ENCODE measurements at places on chromosomes 12 and 14.
A peak's percentile ranks its signal among the peaks of the same experiment; 100 is the strongest.

- DNase-seq = no peak
Observed at GRCh38 chr12:55849616-55850343, 7.0 kb upstream of the MMP19 start.

DNA sequence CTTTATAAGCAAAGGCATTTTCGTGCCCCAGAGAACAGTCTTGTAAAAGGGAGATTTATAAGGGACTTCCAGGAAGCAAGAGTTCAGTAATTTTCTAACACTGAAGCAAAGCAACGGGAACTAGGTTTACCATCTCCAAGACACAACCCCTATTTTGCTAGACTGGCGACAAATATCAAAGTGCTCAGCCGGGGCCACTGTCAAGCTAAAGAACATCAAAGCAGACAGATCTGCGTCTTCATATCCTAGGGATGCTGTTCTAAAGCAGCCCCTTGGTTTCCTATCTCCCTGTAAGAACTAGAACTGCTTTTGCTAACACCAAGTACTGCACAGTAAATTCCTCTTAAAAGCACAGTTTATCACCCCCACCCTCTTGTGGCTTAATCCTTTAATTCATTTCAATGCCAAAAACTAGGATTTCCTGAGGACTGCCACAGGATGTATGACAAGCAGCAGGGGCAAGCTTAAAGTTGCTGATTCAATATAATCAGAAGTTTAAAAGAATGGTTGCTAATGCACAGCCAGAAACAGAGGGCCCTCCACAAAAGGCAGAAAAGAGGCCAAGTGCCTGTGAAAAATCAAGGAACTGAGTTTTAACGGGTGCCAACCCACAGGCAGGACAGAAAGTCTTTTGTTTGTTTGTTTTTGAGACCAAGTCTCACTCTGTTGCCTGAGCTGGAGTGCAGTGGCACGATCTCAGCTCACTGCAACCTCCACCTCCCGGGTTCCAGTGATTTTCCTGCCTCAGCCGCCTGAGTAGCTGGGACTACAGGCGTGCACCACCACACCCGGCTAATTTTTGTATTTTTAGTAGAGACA, 44.0 kb upstream of the ISM2 start:
- no peak for DNase-seq

DNA sequence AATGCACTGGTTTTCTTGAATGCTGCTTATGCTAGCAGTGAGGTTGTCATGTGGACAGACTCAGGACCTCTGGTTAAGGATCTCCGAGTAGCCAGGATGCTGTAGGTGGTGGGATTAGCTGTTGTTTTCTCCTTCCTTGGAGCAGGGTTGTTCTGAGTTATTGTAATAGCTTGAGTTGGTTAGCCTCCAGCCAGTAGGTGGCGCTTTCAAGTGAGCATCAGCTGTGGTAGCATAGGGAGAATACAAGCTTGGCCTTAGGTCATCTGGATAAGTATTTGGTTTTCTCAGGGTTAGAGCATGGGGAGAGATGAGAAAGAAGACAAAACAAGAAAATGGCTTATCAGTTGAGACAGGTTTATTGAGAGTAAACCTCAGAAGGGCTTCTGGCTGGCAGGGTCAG, 299.7 kb upstream of the FBXO33 start:
- DNase-seq = no peak

DNA sequence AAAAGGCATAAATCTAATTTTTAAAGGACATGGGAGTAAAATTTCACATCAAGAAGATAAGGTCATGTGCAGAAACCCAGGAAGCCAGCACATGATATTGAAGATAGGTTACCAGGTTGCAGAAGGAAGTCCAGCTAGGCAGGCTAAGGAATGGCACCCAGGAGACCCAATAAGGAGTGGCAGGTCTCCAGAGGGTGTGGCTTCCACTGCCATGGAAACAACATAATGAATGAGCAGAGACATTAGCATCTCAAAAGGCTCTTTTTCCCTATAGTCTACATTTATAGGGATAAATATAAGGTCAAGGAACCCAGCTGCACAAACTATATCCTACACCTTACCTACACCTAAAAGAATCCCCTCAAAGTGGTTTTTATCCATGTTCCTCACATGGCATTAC, 275.9 kb downstream of the RPS29 start:
- DNase-seq = no peak

GRCh38 chr12:55703901-55704761, 3.6 kb downstream of the ITGA7 start:
- DNase-seq = no peak

- peak; percentile 44 for DNase-seq
Observed at GRCh38 chr14:103716091-103716801, 636 bp downstream of the ZFYVE21 start.

- DNase-seq = no peak
Observed at GRCh38 chr14:61586544-61587055, 108.7 kb upstream of the HIF1A start.

GRCh38 chr14:94636744-94637412, 24.7 kb downstream of the SERPINA3 start:
- no peak for DNase-seq

GRCh38 chr12:3531496-3531895, 40.5 kb downstream of the PRMT8 start:
- no peak for DNase-seq

- DNase-seq = no peak
Observed at GRCh38 chr12:122849352-122850047, 14.2 kb downstream of the HIP1R start.
